ENCODE measurements at places on chromosomes 2 and 18.

- DNase-seq, result no peak
Measured at GRCh38 chr18:65941482-65941881, 190.7 kb downstream of the CDH7 start.

DNA sequence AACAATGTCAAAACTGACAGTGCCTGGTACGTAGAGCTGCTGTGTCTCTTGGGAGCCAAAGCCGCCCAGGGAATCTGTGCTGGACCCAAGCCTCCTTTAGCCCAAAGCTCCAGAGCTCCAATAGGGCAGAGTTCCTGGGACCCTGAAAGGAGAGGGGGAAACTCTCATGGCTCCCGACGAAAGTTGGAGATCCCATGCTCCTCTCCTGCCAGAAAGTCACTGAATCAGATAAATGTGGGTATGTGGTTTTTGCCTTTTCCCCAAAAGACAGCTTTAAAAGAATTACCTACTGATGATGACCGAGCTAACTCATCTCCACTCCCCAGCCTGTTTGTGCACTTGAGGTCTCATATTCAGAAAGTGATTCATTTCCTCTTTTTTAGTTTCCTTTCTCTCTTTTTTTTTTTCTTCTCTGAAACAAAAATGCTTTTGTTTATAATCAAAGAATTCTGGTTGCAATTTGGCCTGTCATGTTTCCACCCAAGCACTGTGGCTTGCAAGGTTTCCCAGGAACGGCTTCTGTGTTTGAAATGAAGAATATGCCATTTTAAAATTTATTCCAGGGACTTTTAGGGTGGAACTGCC is 14.1 kb upstream of the PMAIP1 start:
- no peak for DNase-seq

DNA sequence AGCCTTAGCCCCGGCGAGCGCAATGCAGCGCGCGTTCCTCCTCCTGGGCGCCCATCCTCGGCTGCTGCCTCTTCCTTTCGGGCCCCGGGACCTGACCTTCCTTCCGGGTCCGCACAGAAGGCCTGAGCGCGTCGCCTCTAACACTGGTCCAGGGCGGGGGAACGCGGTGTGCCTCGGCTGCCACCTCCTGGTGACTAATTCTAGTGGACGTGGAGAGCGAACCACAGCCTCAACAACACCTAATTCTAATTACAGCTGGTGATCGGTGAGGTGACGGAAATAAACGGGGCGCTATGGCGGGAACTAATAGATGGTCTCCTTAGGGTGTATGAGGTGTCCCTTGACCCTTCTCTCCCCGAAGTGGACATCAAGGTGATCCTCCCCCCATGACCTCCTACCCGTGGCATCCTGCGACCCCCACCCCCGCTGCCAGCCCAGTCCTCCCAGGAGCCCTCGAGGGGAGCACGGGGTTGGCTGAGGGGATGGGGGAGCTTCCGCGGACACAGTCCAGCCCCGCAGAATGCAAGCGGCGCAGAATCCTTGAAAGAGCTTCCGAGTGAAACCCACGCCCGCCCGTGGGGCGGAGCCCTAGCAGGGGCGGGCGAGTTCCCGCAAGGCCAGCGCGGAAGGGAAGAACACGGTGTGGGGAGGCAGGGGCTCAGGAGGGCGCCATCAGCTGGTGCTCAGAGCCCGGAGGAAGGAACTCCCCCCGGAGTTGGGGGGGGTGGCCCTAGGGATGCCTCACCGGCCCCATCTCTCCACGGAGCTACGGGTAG is 12.8 kb upstream of the HMSD start:
- DNase-seq, result peak; percentile 76

DNA sequence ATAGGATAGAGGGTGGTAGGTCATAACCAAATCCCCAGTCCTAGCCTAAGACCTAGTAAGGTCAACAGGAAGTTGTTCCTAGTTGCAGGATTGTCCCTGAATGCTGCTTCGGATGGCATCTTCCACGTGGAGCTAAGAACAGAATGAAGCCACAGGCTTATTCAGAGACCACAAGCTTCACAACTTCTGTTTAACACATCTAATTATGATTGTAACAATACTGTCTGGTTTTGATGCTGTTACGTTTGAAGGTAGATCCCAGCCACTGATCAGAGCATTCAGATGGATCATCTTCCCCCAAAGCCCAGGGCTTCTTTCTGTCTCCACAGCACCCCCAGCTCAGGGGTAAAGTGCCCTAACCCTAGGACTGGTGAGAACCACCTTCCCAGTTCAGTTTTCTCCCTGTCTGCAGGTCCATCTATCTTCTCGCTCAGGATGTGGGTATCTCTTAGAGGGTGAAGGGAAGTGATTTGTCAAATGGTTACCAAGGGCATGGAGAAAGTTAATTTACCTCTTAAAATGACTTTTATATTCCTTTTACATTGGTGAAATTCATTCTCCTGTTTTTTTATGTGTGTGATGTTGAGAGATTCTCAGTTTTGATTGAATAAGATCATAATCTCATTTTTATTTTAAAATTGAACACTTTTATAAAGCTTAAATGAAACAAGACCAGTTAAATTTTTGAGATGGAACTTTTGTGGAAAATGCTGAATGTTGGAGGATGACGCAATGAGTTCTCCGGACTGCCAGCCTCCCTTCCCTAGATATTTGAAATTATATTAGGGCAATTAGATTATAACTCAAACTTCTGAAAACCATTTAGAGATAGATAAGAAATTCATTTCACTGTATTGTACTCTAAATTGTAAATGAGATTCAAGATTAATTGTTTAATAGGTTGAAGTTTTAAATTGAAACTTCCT is 66.5 kb downstream of the RHBDD1 start:
- DNase-seq, result no peak

Data from muscle of leg (tissue), 16 donors.